AG09319 (cell line): ENCODE measurements at places on chromosomes 5 and 9.
A peak's percentile ranks its signal among the peaks of the same experiment; 100 is the strongest.

- DNase-seq: no peak
Measured at GRCh38 chr5:126234563-126235195, 188.5 kb upstream of the GRAMD2B start.

DNA sequence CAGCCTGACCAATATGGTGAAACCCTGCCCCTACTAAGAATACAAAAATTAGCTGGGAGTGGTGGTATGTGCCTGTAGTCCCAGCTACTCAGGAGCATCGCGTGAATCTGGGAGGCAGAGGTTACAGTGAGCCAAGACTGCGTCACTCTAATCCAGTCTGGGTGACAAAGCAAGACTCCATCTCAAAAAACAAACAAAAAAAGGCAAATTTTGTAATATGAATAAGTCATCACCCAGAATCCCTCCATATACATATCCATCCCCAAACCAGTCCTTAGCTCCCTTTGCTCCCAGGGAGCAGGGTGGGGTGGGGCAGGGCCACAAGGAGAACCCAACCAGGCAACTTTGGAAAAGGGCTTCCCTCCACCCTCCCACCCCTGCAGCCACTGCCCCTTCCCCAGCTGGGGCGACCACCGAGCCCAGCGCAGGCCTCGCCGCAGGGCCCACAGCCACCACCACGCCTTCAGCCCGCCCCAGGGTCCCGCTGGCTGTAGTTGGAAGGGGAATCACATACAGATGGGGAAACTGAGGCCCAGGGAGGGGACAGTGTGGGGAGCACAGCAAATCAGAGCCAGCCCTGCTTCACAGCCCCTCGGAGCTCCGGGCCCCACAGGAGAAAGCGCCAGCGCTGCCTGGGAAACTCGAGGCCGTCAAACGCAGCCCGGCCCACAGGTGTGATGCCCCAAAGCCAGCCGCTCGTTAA, 7.8 kb downstream of the NOTCH1 start:
- DNase-seq: no peak

DNA sequence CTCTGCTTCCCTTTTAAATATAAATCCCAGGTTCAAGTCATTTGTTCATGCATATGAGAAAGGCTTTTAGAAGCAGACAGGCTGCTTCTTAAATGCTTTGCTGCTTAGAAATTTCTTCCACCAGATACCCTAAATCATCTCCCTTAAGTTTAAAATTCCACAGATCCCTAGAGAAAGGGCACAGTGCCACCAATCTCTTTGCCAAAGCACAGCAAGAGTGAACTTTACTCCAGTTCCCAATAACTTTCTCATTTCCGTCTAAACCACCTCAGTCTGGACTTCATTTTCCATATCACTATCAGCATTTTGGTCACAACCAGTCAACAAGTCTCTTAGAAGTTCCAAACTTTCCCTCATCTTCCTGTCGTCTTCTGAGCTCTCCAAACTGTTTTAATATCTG, 679.8 kb upstream of the FTMT start:
- DNase-seq: no peak

GRCh38 chr9:88965473-88965872, 25.8 kb upstream of the S1PR3 start:
- DNase-seq: no peak

DNA sequence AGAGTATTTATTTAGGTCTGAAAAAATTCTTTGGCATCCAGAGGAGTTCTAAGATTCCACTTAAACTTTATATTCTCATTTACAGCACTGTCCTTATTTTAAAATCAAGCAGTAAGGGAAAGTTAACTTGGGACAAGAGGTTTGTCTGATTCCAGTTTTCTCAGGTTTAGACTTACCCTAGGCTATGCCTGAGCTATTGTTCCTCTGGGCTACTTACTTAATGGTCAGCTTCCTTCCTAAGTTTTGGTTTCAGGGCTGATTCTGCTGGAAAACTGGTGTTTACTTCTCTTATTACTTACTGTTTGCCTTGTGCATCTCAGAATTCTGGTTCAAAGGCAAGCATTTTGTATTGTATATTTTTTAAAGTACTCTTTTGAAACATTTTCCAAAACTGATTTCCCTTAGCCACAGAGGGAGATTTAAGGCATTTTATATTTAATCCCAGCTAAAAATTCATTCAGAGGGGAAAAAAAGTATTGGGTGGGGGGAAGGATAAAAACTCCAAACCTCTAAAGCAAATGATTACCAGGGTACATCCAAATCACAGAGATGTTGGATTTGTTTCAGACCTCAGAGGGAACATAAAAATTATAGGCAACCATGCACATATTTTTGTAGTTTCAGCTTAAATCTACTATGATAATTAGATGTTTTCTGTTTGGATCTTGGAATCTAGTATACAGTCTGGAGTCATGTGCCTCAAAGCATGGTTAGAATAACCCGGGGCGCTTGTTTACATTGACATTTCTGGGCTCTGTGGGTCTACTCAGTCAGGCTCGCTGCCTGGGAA, 290.0 kb downstream of the ARHGAP26 start:
- no peak for DNase-seq

DNA sequence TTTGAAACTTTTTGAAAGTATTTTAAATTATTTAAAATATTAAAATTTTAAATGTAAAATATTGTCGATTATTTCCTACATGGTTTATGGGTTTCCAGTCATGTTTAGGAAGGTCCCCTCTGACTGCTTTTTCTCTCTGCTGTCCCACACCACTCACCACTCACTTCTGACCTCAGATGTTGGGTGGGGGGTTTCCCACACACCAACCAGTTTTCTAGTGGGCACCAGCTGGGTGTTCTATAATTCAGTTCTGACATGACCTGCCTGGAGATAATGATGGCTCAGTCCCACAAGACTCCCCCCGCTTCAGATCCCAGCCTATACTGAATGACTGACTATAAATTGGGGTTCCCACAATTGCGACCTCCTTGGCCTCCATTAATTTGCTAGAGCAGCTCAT, 310.4 kb downstream of the GADD45G start:
- no peak for DNase-seq

DNA sequence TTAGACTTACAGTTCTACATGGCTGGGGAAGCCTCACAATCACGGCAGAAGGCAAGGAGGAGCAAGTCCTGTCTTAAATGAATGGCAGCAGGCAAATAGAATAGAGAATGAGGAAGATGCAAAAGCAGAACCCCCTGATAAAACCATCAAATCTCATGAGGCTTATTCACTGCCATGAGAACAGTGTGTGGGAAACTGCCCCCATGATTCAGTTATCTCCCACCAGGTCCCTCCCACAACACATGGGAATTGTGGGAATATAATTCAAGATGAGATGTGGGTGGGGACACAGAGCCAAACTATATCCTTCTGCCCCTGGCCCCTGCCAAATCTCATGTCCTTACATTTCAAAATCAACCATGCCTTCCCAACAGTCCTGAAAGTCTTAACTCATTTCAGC, 367.1 kb downstream of the MED10 start:
- no peak for DNase-seq

DNA sequence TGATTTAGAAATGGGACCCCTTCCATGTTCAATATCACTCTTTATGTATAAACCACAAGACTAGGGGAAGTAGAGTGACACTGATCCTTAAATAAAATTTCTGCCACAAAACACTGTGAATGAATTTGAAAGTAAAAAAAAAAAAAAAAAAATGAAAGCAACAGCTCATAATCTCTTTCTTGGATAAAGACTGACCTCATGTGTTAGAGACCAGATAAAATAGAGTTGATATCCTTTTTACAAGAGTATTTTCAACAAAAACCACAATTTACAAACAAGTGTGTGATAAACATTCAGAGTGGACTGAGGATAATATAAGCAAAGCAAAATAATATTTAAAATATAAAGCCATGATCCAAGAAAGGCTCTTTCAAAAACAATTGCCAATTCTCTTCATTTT, 180.2 kb downstream of the FBXL17 start:
- no peak for DNase-seq

GRCh38 chr5:1730487-1730847, 69.2 kb downstream of the MRPL36 start:
- no peak for DNase-seq

- no peak for DNase-seq
Measured at GRCh38 chr5:54344653-54345052, 34.3 kb upstream of the ARL15 start.

DNA sequence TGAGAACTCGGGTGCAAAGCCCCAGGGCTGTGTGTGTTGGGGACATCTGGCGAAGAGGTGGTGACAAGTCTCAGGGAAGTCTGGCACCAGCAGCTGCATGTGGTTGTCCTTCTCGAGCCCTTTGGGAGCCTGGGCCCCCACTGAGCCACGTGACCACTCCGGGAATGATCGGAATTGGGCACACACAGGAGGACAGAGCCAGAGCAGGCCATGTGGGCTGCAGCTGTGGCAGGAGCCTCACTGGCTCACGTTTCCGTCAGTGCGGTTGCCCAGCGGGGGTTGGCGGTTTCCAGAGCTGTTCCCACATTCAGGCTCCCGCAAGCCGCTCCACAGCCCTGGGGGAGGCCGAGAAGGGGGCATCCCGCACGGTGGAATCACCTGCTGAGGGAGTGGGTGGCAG, 6.8 kb upstream of the CEL start:
- DNase-seq: peak; percentile 51
